NCI-H460 (cell line): ENCODE measurements at places on chromosomes 1 and 21. TPM values are rescaled to one million over a fixed set of nuclear protein-coding genes. Genes with fewer than 3 reads are reported as not detected.

SLC5A9 gene
- total RNA-seq = not detected in 2 replicates

LCE1A gene
- not detected in 2 replicates for total RNA-seq

DNA sequence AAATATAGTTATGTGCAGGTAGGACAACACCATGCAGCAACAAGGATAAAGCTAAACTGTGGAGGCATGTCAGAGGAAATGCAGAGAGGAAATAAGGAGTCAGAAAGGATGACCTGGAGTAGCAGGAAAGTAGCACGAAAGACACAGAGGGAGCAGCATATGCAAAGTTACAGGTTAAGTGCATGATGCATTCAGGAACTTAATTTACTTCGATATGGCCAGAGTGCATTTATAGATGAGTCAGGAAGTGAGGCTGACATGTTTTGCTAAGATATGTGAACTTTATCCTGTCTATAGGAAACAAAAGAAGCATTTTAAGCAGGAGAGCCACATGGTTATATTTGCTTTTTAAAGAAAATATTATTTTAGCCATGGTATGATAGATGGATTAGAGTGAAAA, 15.4 kb upstream of the MUTYH start:
- no peak for DNase-seq

- no peak for DNase-seq
Measured at GRCh38 chr1:225486856-225487255, 59.0 kb upstream of the LBR start.

DNA sequence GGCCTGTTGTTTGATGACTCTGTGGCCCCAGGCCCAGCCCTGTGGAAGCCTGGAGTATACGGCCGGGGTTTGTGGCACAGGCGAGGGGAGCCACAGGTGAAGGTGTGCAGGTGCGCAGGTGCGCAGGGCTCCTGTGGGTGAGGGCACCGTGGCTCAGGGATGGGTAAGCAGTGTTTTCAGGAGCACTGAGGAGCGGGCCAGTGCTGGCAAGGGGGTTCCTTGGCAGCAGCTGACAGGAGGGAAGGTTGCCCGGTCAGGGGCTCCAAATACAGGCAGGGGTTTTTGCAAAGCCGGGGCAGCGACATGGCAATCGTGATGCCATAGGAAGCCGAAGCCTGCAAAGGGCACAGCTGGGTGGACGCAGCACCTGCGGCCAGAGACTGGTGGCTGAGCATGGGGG, 20.7 kb downstream of the AGPAT3 start:
- no peak for DNase-seq
